A549 treated with ZK216348 at 1 μM for 4 hours (cell line): ENCODE measurements at places on chromosomes 2 and 18. TPM values are rescaled to one million over a fixed set of nuclear protein-coding genes. Genes with fewer than 3 reads are reported as not detected.

CELF4 gene
- total RNA-seq = not detected in 5 replicates

BOLL gene
- total RNA-seq = not detected in 5 replicates

OST4 gene
- 550 to 647 TPM (median 575 TPM) in 5 replicates for total RNA-seq

UGT1A5 gene
- not detected in 5 replicates for total RNA-seq

CFAP65 gene
- total RNA-seq = 0.11 to 0.23 TPM (median 0.18 TPM) in 5 replicates

DES gene
- total RNA-seq = 0.18 to 0.51 TPM (median 0.40 TPM) in 3 of 5 replicates, not detected in the others

ADCYAP1 gene
- total RNA-seq = not detected in 5 replicates

MYO7B gene
- 0.14 to 0.43 TPM (median 0.25 TPM) in 4 of 5 replicates, not detected in the other for total RNA-seq

CPLX4 gene
- total RNA-seq = not detected in 5 replicates

HOXD10 gene
- total RNA-seq = 5.5 to 7.6 TPM (median 6.7 TPM) in 5 replicates

DSG2 gene
- total RNA-seq = 36.3 to 69.7 TPM (median 60.3 TPM) in 5 replicates

CAPN14 gene
- total RNA-seq = 0.06 to 0.07 TPM in 2 of 5 replicates, not detected in the others

SERPINB12 gene
- not detected in 5 replicates for total RNA-seq

PTH2R gene
- total RNA-seq = not detected in 5 replicates

PSME4 gene
- total RNA-seq = 43.2 to 48.1 TPM (median 43.4 TPM) in 5 replicates

MALL gene
- total RNA-seq = 131 to 207 TPM (median 152 TPM) in 5 replicates
